Erythroblast (primary cell): ENCODE measurements at places on chromosomes 2 and 18.

DNA sequence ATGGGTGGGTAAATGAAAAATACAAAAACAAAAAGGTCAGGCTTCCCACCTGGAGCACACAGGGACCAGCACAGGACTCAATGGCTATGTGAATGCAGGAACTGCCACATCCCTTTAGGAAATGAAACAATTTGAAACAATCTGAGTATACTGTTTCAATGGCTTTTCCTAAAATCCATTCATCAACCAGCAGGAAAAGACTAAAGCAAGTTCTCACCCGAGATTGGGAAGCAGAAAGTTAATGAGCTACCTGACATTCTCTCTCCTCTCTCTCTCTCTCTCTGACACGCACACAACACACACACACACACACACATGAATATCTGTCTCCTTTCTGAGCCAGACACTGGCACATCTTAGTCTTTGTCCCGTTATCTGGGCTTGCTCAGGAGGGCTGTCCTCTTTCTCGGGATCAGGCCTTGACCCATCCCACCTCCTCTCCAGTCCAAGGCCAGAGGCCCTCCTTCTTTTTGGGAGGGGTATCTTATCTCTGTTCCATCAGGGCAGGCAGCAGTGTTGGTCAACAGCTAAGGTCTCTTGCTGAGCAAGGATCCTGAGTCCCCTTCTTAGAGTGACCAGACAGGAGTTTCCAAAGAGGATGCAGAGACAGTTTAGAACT is 11.6 kb upstream of the LRRFIP1 start:
- DNase-seq: no peak

GRCh38 chr2:38815936-38816335 is 37.9 kb downstream of the GEMIN6 start:
- no peak for DNase-seq

DNA sequence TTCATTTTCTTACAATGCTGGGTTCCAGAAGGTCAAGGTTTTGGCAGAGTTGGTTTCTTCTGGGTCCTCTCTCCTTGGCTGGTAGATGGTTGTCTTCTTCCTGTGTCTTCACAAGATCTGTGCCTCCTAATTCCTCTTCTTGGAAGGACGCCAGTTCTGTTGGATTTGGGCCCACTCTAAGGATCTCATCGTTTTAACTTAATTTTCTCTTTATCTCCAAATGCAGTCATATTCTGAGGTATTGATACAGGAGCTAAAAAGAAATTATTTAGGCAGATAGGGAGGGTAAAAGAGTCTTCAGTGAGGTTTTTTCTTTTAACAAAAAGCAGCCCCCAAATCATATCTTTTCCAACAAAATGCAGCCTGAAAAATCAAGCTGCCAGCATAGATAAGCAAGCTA is 998.4 kb downstream of the SOCS6 start:
- no peak for DNase-seq

DNA sequence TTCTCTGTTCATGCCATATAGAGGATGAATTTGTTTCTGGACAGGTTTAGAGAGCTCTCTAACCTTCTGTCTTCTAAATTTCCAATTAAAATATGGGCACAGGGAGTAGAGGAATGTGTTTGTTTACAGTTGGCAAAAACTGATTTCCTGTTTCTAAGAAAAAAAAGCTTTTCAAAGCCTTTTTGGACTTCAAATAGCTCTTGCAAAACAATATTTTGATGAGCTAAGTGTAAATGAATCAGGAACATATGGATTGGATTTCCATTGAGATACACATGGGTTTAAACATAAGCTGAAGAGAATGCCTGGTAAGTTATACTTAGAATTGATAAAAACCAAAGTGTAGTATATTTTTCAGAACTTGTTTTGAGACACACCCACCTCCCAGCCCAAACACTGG is 677.5 kb downstream of the NYAP2 start:
- DNase-seq: no peak

DNA sequence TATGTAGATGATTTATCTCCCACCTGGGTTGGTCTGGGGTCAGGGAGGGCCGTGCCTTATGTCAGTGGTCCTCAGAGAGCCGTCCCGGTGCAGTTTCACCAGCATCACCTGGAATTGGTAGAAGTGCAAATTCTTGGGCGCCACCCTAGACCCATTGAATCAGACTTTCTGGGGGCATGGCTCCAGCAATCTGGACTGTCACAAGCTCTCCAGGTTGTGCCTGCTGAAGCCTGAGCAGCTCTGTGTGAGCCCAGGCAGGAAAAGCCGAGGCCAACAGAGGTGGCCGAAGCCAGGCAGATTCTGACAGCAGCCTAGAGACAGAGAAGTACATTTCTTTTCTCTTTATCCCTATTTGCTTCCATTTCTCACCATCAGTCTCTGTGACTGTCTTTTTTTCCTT is 98.4 kb upstream of the SEC11C start:
- no peak for DNase-seq

DNA sequence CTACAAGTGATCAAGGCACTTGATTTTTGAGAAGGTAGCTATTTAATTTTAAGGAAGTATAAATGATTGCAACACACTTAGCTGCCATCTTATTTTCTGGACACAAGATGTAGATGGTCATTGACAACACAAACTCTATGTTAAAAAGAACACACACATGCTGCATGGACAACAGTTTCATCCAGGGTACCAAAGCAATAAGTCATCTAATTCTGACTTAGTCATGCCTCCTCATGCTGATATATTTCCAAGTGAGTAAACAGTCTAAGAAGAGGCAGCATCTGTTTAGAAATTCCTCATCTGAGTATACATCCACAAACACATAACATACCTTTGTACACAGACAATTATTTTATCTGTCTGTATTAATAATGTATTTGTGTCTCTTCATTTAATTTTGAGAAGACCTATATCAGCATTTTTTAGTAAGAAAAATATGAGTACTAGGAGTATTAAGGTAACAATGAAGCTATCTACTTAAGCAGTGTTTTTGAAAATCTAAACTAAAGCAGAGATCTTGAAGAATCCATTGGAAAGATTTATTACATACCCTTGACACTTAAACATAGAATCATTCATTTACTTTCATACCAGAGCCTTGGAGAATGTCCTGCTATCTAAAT is 84.9 kb downstream of the SCN1A start:
- DNase-seq: no peak

DNA sequence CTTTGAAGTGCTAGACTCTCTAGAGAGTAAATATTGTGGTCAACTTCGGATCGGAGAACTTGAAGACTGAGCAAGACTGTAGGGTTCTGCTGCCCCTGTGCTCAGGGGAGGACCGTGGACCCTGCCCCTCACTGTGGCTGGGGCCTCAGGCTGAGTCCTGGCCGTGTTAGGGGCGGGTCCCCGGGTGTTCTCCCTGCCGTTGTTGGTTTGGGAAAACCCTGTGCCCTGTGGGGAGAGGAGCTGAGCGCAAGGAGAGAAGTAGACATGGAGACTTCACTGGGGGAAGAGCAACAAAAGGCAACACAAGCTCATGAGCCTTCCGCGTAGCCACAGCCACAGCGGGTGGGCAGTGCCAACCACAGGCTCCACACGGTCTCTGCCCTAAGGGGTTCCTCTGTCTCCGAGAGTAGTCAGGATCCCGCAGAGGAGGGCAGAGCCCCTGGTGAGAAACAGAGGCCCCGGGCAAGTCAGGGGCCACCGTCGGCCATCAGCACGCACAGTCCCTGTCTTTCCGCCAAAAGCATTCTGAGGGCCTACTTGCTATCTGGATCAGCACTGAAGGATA is 53.1 kb downstream of the NTSR2 start:
- no peak for DNase-seq

DNA sequence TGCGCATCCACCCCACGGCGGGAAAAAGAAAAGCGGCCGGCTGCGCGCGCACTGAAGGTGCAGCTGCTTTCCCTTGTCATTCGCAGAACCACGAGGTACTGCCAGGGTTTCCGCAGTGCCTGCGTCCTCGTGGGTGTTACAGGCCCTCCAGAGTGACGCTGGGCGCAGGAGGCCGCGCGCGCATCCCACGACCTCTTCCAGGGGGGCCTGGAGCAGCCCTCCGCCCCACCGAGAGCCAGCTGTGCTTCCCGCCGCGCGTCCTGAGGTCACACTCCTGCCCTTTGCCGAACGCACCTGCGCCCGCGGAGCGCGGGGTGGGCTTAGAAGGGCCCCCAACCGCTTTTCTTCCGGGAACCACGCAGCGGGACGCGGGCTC is 378 bp upstream of the IAH1 start:
- DNase-seq: no peak

DNA sequence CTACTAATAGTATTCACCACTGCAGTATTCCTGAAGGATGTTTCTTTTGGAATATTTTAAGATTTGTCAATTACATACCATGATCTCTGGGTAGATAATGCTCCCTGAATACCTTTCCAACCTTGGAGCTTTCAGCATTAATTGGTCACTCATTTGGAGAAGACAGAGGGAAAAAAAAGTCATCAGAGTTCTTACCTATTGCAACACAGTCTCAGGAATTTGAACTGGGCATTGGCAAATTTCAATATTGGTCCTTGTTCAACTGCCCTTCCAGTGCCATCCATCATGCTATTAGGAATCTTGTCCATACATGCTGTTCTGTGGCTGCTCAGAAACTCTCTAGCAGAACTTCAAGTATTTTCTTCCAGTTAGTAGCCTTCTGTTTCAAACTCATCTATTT is 83.6 kb upstream of the KCNJ3 start:
- no peak for DNase-seq

DNA sequence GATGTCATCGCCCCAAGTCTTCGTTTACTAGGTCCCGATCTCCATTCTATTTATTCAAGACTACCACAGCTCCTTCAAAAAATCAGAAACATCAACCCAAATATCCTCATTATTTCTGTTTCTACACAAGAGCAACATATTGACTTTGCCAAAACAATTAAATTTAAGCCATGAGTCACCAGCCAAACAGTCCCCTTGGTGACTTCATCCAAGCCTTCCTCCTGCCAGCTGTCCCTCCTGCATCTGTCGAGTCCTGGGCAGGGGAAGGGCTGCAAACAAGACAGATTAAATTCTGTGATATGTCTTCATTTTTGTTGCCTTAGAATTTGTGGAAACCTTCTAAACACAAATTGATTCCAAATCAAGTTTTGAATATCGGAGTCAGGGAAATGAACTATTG is 110.3 kb downstream of the SP3 start:
- DNase-seq: no peak

DNA sequence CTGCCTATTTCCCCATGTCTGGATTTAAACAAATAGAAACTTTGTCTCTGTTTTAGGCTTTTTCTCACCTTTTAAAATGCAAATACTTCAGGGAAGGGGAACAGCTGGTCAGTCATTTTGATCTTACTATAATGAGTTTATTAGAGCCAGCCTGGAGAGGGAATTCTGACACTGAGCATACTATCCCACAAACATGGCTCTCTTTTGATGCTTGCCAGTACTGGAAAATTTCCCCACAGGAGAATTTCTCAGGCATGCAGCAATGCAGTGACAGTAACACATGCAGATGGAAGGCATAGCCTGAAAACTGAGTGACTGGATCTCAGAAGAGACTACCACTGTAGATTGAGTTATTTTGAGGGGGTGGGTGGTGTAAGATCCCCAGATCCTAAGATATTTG is 974.3 kb upstream of the CELF4 start:
- no peak for DNase-seq

GRCh38 chr2:135212757-135213156 is 160.7 kb downstream of the RAB3GAP1 start:
- DNase-seq: no peak

DNA sequence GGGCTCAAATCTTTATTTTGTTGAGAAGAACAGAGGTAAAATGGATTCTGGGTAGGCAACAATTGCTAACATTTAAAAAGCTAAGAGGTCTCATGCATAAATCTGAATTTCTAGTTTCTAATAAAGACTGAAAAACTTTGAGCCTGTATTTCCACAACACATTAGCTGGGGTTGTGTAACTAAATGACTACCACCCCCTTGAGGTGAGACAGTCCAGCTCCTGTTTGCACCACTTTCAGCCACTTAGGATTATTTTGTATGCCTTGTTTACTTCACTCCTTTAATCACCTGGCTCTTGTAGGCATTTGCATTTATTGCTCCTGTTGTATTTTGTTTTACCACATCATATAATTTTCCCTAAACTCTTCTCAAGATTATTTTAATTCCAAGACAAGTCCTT is 376.6 kb downstream of the PTH2R start:
- peak; percentile 39 for DNase-seq

DNA sequence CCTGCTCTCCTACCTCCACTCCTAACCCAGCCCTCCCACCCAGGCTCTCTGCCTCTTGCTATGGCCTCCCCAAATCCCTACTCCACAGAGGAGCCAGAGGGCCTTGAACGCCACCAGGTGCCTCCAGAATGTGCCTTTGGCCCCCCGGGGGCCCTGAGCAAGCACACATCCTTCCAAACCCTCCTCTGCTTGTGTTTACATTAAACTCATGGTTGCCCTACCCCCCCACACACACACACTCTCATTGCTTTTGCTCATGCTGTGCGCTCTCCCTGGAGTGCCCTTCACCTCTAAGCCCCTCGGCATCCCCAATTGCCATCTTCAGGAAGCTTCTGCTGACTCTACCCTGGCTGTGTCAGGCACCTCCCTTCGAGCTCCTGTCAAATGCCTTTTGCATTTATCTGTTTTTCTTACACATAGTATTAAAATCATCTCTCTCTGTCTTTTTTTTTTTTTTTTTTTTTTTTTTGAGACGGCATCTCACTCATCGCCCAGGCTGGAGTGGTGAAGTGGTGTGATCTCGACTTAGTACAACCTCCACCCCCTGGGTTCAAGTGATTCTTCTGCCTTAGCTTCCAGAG is 16.3 kb upstream of the TET3 start:
- DNase-seq: no peak

DNA sequence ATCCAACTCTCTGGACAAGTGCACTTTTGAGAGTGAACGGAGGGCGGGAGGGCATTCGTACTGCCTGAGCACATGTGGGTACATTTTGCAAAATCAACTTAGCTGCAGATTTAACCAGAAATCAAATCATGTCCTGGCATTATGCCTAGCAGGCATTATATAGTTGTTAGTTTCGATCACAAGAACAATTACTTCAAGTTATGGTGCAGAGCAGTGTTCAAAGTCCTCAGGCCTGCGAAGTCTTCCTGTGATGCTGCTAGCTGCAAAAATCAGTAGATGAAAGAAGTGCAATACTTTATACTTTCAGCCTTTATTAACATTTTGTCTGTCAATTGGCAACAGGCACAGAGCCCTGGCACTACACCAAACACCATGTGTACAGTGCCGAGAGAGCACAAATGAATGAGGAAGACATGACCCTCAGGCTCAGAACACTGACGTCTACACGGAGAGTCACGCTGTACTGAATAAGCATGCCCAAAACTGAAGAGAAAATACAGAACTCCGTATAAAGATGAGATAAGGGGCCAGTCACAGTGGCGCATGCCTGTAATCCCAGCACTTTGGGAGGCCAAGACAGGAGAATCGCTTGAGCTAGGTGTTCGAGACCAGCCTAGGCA is 92.1 kb upstream of the CREB1 start:
- no peak for DNase-seq
